ENCODE measurements at places on chromosomes 2 and 18.

GRCh38 chr2:95001701-95002100 lies 23.8 kb upstream of the MAL start:
- DNase-seq: no peak

DNA sequence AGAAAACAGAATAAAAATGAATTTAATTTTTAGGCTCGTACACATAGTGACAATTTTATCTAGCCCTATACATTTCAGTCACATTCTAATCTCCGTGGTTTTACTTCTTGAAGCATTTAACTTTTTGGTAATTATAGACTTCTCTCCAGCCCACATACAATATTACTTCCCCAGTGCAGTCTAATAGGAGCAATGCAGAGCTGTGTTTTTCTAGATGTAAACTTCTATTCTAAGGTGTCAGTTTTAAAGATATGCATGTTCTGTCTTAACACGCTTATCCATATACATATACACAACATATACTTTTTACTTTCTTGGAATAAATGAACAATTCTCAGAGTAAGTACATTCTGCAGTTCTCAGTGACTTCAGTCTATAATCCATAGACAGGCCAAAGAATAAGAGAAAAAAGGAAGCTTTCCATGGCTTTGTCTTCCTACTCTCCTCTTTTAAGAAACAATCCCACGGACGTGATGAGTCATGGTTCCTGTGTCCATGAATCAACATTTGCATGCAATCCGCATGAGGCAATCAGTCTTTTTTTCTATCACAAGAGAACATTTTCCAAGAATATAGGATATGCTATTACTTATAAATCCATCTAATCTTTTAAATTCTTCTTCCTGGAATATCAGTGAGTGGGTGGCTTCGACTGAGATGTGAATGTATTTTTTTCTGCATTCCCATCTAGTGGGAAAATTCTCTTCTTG lies 42.8 kb downstream of the CCDC102B start:
- peak; percentile 72 for DNase-seq

DNA sequence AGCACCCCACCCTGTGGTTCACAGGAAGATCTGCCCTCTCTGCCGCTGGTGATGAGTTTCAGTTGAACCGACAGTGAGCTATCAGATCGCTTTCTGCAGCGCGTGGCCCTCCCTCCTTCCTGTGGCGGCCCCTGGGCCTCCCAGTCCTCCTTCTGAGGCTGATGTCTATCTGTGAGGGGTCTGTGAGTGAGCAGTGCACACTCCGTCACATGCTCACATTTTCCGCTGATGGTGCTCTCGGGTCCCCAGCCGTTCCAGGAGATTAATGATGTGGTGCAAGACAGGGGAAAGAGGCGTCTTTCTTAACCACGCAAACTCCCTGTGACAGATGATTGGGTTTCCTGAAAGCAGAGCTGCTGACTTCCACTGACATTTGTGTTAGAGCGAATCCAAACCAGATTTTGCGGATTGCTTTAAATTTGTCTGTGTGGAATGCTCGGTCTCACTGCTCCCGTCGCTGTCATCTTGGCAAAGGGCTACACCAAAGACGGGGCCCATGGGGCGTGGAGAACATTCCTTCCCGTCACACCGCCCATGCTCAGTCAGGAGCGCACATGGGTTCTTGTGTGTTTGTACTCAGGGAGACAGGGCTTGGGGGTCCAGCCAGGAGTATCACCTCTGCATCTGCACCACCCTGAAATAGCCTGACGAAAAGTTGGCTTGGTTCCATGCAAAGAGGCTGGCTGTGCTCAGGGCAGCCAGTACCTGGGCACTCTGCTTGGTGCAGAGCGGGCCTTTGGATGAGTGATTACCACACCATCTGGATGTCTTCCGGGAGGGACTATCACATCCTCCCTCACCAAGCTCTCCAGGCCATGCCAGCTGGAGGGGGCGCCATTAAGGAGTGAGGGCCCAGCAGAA lies 154.7 kb upstream of the HS6ST1 start:
- DNase-seq: peak; percentile 92

DNA sequence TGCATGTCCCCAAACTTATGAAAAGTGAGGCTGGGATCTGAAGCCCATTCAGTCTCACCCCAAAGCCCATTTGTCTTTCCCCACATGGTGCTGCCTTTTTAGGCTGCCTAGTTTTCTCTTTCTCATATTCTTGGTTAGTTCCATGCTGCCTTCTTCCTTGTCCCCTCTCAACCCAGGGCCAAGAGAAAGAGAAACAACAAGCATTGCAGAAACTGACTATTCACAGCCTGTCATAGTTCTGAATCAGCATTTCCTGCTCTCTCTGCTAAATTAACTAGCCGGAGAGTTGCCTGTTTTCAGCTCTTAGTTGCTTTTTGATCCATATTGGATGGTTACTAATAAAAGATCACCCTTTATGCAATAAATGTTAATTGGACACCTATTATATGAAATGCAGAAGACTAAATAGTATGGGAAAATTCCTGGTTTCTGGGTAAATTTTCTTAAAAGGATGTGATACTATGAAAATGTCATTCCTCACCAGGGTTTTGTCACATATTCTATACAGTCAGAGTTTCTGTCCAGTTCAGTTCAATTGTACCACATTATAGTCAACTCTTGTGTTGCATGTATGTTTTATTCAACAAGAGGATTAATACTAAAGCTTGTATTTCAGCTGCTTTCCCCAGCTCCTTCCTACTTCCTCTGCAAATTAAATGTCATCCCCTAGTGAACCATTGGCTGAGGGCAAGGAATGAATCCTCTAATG lies 246.5 kb downstream of the GALR1 start:
- DNase-seq: no peak

DNA sequence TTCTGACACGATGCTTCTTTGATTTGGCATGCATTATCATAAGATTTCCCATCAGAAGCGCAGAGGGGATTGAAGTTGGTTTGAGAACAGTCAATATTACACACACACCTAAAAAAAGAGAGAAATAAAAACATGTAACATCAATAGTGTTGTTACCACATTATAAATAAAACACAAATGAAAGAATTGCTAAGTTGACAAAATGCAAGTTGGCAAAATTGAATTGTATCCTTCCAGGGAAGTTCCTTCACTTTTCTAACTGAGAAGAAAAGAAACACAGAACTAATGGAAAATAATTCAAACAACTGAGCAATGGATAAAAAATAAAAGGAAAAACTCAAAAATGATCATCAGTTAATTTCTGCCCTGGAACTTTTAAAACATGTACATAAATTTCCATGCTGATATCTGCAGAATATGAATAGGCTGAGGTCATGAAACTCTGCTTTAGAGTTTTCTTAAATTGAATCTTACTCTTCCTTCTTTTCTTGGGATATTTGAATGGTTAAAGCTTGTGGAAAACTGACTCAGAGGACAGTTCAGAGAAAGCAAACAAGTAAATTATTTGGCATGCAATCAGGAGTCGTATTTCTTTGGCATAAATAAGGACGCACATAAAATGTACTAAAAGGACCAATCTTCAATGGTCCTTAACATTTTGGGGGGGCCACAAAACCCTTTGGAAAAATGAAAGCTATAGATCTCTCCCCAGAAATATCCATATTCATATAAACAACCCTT lies 152.4 kb upstream of the CAVIN2 start:
- peak; percentile 11 for DNase-seq

DNA sequence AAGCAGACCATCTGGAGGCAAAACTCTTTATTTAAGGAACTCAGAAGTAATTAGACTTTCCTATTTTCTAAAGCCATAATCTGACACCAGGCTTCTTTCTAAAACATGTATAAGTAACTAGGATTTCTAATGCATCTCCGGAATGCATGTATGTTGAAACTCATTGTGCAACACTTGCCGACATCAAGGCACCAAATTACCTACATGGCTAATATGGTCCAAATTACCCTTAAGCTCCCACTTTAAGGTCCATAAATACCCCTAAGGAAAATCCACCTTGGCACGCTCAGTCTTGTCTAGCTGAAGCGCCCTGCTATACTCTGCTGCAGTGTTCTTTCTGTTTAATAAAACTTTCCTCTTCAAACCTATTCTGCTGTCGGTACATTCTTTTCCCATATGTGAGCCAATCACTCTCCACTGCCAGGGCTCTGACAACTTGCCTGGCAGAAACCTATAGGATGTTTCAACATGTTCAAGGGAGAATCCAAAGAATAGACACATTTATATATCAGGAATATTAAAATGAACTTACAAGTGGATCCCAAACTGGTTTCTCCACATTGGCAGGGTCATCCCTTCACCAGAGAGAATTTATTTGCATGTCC lies 171.9 kb downstream of the GALNT1 start:
- DNase-seq: peak; percentile 71

DNA sequence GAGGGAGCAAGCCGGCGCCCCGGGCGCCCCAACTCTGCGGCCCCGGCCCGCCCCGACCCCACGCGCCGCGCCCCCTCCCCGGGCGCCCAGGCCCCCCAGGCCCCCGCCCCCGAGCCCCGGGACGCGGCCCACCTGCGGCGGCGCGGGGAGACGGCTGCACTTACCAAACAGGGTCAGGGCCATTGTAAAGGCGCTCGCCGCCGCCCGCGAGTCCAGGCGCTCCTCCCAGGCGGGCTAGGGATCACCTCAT lies 526 bp downstream of the CHN1 start:
- DNase-seq: no peak

- no peak for DNase-seq
Observed at GRCh38 chr18:8803063-8803795, 97.9 kb downstream of the MTCL1 start.

DNA sequence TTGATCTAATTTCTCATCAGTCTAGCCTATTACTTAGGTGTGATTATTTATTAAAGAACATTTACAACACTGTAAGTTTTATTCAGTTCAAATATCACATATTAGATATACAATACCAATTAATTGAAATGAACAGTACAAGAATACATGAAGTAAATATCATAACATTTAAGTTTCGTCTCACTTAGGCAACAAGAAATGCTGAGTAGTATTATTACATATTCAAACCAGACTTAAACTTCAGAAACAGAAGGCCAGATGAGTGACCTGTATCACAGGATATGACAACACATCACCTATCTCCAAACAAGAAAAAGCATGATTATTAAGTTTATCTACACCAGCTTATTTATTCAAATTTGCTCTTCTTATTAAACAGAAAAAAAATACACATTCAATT lies 48.9 kb downstream of the LONRF2 start:
- DNase-seq: no peak
